ENCODE measurements at places on chromosomes 3 and 15.

- DNase-seq, result no peak
Observed at GRCh38 chr3:61562042-61562720, 810 bp downstream of the PTPRG start.

GRCh38 chr3:14482271-14482721, 57.8 kb downstream of the GRIP2 start:
- no peak for DNase-seq

DNA sequence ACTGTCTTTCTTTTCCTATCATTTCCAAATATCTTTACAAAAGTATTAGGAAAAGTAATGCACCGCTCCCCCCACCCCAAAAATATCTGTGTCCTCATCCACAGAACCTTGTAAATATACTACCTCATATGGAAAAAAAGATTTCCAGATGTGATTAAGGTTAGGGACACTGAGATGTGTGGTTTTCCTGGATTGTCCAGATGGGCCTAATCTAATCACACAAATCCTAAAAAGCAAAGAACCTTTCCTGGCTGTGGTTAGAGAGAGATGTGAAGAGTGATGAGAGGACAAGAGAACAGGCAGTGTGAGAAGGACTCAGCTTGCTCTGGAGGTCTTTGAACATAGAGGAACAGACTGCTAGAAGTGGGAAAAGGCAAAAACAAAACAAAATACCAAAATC, 77.7 kb downstream of the ROBO1 start:
- DNase-seq, result no peak

DNA sequence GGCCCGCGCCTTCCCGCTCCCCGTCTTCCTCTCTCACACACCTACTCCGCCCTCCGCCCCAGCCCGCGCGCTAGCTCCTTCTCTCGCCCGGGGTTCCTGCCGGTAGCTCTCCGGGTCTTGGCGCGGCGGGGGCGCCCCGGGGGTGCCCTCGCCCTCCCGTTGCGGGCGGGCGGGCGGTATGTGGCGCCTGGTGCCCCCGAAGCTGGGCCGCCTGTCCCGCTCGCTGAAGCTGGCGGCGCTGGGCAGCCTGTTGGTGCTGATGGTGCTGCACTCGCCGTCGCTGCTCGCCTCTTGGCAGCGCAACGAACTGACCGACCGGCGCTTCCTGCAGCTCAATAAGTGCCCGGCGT, 507 bp downstream of the DIPK2A start:
- DNase-seq, result no peak

GRCh38 chr3:194194051-194194756, 58.3 kb downstream of the HES1 start:
- no peak for DNase-seq

GRCh38 chr3:187125319-187126031, 13.8 kb downstream of the RPL39L start:
- DNase-seq, result no peak

- no peak for DNase-seq
Observed at GRCh38 chr15:62369454-62369853, 204.4 kb upstream of the C2CD4B start.

DNA sequence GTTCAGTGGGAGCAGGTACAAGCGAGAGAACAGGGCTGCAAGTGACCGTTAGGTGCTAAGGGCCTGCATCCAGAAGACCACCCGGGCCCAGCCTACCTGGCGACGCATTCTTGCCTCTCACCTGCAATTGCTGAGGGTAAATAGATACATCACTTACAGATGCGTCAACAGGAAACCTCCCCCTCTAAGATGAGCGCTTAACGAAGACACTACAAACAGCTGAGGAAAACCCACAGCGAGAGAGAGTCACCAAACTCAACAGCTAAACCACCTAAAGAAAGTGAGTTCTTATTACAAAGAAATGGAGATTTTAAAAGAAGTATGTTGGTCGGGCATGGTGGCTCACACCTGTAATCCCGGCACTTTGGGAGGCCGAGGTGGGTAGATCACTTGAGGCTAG, 157.9 kb downstream of the CHSY1 start:
- DNase-seq, result no peak

- no peak for DNase-seq
Observed at GRCh38 chr3:86147119-86147518, 843.8 kb downstream of the VGLL3 start.

DNA sequence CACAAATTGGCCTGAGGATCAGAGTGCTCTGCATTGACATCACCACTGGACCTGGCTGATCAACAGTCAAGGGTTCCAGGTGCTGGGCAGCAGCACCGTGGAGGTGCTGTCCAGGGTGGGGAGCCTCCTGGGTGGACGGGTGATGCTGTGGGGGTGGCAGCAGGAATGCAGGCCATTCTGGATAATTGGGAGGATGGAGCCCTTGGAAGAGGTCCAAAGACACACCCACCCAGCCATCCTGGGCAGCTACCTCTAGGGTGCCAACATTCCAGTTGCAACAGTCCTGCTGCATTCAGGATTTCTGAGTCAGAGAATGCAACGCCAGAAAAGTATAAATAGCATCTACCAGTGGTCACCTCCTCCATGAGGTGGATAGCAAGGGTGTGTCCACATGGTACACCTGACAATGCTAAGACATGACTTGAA, 26.8 kb downstream of the STARD5 start:
- no peak for DNase-seq

DNA sequence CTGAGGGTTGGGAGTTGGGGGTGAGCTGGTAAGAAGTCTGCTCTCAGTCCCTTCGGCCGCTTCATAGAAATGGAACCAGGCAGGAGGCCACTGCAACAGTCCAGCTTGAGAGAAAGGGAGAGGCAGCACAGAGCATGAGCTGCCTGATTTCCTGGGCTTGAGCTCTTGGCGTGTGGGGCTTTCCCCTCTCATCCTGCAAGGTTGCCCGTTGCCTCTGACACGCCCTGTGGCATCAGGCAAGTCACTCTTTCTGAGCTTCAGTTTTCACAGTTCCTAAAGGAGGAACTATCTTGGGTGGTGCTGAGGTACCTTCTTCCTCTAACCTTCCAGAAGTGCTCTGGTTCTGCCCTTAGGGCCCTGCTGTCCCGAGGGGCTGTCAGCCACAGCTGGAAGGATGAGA, 4.9 kb downstream of the MESP2 start:
- no peak for DNase-seq

GRCh38 chr15:74960286-74960685, 3.7 kb upstream of the RPP25 start:
- DNase-seq, result no peak

- DNase-seq, result no peak
Observed at GRCh38 chr3:63959146-63959545, 47.0 kb upstream of the SCAANT1 start.
